ENCODE measurements at places on chromosomes 16 and 17.

DNA sequence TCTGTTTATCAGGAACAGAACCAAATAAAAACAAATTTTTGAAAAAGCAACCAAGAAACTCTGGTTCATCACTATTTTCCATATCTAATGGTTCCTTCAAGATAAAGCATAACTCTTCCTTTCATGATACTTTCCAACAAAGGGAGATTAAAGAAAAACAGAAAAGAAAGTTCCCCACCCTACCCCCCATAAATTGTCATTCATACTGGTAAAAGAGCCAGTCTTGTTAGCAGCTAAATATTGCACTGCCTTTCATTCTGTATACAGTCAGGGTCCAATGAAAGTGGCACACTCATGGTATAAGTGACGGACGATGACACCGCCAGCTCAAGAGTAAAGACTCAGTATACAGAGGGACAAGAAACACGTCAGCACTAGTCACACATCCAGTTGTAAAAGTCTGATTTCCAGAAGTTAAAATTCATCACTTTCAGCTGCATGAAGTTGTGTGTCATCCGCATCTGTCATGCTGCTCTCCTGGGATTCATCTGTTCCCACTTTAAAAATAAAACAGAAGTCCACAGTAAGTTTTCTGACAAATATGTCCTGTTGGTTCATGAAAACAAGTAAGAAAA lies 68.5 kb downstream of the CDC27 start:
- DNase-seq, result no peak

DNA sequence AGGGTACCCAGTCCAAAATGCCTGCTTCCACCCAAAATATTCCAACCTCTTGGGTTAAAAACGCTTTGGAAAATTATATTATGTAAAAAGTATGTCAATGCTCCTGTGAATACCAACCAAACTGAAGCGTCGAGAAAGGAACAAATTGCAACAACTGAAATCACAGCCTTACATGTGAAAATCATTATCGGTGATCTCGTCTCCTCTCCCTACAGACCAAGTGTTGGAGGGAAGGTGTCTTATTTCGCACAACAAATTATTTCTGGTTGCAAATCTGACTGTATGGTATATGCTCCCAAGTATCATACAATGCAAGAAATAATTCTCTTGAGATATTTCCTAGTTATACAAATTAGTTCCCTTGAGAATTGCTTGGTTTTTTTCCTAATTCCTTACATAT lies 89.3 kb upstream of the CDYL2 start:
- DNase-seq, result no peak

DNA sequence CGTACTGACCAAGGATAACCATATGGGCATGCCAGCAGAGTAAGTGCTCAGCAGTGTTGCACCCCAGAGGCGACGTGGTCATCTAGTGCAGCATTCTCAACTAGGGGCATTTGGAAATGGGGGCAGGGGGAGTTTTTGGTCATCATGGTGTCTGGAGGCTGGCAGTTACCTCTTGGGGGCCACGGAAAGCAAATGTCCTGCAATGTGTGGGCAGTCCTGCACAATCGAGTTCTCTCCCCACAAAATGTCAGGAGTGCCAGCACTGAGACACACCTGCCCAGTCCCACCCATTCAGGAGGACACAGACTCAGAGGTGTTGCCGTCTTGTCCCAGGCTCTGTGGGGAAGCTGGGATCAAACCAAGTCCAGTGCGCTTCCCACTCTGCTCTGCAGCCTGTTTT lies 3.0 kb downstream of the RASL10B start:
- DNase-seq, result no peak

DNA sequence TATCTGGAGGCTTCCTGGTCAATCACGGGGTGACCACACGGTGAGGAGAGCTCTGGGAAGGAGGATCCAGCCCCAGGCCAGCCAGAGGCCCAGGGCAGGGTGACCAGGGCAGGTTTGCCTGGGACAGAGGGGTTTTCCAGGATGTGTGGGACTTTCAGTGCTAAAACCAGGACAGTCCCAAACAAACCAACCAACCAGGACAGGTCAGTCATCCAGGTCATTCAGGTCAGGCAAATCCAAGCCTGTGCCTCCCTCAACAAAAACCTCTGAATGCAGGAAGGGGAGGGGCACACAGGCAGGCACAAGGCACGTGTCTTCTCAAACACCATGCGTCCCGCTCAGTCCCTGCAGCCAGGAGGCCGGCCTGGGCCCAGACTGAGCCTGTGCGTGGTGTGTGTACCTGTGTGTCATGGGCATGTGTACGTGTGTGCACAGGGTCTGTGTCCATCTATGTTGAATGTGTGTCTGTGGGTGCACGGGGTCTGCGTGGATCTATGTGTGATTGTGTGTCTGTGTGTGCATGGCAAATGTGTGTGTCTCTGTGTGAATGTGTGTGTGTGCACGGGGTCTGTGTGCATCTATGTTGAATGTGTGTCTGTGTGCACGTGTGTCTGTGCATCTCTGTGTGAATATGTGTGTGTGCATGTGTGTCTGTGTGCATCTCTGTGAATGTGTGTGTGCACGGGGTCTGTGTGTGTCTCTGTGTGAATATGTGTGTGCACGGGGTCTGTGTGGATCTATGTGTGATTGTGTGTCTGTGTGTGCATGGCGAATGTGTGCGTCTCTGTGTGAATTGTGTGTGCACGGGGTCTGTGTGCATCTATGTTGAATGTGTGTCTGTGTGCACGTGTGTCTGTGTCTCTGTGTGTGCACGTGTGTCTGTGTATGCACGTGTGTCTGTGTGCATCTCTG lies 78.9 kb downstream of the RTN4RL1 start:
- DNase-seq, result no peak

GRCh38 chr17:40555296-40556190 lies 9.7 kb downstream of the CCR7 start:
- DNase-seq, result no peak

DNA sequence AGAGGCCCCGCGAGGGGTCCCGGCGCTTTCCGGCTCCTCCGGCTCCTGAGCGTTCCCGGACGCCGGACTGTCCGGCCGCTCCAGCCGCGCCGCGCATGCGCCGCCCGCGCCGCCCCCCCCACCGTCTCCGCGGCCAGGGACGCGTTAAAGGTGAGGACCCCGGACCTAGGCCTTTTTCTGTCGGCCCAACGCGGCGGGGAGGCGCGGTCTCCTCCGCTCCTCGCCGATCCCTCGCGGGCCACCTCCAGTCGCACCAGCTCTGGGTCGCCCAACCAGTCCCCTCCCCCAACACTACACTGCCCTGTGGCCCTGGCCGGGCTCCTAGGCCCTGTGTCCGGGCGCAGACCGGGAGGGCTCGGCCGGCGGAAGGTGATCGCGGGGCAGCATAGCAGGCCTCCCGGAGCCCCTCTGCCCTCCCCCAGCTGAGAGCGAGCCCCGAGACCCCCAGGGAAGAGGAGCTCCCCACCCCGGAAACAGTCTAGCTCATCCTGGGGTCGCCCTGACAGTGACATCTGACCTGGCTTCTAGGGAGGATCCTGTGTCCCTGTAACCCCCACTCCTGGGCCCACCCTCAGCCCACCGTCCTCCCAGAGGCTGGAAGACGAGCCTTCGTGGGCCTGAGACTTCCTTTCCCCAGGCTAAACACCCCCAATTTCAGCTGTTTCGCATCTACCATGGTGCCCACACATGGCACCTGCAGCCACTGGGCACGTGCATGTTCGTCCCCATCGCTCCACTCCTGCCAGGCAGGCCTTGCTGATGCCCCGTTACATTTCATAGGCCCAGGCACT lies 14.7 kb upstream of the BCAR1 start:
- DNase-seq, result peak; percentile 14

DNA sequence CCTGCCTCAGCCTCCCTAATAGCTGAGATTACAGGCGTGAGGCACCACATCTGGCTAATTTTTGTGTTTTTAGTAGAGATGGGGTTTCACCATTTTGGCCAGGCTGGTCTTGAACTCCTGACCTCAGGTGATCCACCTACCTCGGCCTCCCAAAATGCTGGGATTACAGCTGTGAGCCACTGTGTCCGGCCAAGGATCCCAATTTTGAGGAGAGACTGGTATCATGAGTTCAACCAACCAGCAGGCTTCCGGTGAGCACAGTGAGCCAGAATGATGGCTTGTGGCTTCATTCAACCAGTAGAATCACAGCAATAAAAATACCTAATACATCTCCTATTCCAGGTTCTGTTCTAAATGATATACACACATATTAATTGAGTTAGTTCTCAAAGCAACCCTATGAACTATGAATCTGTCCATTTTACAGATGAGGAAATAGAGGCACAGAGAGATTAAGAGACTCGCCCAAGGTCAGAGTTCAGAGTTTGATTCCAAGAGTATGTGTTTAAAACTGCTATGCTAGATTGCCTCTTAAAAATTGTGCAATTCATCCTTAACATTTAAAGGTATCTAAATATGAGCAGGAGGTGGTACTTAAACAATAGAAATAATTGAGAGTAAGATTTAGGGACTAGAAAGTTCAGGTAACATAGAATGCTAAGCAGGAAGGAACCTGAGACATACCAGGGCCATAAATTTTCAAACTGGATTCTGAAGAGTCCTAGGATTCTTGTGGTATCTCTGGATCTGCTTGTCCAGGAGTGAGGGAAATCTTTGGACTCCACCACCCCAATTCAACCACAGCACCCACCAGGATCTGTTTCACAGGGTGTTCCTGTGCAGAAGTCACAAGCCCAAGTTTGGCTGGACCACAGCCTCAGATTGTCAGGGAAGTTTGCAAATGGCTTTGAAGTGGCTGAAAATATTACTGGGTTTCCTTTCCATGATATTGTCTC lies 25.1 kb downstream of the CCDC42 start:
- no peak for DNase-seq

- DNase-seq, result no peak
These were observed 96.8 kb downstream of the IRF8 start for GRCh38 chr16:85995541-85996423.

DNA sequence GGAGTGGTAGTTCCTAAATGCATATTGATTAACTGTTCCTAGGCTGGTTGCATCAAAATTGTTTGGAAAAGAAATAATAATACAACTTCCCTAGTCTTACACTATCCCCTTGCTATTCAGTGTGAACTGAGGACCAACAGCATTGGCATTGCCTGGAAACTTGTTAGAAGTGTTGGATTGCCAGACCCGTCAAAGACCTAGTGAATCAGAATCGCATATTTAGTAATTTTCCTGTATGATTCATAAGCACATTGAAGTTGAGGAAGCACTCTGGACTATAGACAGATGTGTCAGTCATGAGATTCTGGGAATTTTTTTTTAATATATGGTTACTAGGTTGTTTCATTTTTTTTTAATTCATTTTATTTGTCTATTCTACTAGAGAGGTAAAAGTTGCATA lies 34.7 kb upstream of the KCNJ16 start:
- DNase-seq, result peak; percentile 2

- no peak for DNase-seq
These were observed 59.7 kb upstream of the SDK2 start for GRCh38 chr17:73703917-73704316.

GRCh38 chr16:23670137-23670776 lies 8.4 kb upstream of the PLK1 start:
- DNase-seq, result peak; percentile 91

GRCh38 chr17:12028611-12029010 lies 7.9 kb downstream of the MAP2K4 start:
- DNase-seq, result no peak

GRCh38 chr17:17784657-17785267 lies 52.0 kb downstream of the SREBF1 start:
- DNase-seq, result peak; percentile 8
